Kasumi-1 (cell line): ENCODE measurements at places on chromosomes 1 and 21.

DNA sequence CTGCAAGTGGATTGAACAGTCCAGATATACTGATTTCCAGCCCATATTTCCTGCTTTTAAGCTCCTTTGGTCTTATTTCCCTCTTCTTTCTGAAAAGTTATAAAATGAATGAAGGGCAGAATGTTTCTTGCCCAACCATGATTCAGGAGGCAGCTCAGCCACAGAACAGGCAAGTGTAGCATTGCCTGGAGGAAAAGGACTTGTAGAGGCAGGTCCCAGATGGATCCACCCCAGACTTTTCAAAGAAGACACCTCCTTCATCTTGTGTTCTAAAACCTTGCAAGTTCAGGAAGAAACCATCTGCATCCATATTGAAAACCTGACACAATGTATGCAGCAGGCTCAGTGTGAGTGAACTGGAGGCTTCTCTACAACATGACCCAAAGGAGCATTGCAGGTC, at the start of gene CLCA2:
Gene CLCA2, plus strand, starts transcription at position 299 of the 400 bp plus-strand sequence. Its CDS starts 77 bp downstream, at position 376.
- DNase-seq = no peak

GRCh38 chr1:162389971-162390370, 8.4 kb downstream of the C1orf226 start:
- no peak for DNase-seq

- no peak for DNase-seq
These were observed 143.9 kb upstream of the FMN2 start for GRCh38 chr1:239947801-239948200.

GRCh38 chr21:16088056-16088455, 358.3 kb downstream of the USP25 start:
- DNase-seq = no peak

DNA sequence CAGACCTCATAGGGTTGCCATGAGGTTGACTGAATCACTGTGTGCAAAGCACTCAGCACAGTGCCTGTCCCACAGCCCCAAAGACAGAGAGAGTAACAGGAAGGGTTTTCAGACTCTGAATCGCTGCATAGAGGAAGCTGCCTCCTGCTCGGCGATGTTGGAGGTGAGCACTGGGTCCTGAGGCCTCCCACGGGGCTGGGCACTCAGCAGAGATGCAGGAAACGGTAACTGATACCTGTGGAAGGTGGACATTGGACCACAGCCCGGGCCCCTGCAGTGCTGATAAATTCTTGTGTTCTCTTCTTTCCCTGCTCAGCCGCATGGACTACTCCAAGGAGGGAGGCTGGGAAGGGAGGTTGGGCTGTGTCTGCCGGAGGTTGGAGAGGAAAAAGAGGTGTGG, 389.7 kb downstream of the PTPRU start:
- DNase-seq = no peak

DNA sequence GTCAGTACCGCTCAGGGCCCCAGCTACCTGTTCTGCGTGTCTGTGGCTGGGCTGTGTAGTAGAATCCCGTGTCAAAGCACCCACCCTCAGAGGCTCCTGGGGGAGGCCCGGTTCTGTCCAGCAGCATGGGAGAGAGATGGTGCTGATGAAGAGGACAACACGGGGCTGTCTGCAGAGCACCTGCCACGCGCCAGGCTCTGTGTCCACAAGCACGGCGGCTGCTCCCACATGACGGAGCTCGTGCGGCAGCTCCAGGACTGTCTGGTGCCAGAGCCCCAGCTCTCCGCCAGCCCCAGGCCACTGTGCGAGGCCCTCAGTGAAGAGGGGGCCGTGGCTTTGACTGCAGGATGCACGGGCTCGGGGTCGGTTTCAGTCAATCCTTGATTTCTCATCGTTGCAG, 42.0 kb upstream of the TSPEAR start:
- DNase-seq = no peak

- no peak for DNase-seq
These were observed 30.8 kb downstream of the RNF19B start for GRCh38 chr1:32933742-32934322.

- no peak for DNase-seq
These were observed 190.4 kb upstream of the TNR start for GRCh38 chr1:175933801-175934200.

DNA sequence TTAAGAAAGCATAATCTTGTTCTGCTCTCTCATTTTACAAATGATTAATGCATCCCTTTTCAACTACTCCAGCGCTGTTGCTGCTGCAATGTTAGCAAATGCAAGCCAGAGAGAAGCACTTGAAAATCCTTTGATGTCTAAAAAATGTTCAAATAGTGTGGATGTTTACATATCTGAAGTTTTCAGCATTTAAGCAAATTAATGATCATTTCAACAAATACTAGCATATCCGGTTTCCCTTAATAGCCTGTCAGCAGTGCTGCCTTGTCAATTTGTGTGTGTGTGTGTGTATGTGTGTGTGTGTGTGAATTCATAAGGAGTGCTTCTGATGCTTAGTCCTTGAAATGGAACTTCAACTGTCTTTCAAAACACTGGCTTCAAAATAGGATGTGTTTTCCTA, 48.1 kb upstream of the WNT2B start:
- DNase-seq = no peak

DNA sequence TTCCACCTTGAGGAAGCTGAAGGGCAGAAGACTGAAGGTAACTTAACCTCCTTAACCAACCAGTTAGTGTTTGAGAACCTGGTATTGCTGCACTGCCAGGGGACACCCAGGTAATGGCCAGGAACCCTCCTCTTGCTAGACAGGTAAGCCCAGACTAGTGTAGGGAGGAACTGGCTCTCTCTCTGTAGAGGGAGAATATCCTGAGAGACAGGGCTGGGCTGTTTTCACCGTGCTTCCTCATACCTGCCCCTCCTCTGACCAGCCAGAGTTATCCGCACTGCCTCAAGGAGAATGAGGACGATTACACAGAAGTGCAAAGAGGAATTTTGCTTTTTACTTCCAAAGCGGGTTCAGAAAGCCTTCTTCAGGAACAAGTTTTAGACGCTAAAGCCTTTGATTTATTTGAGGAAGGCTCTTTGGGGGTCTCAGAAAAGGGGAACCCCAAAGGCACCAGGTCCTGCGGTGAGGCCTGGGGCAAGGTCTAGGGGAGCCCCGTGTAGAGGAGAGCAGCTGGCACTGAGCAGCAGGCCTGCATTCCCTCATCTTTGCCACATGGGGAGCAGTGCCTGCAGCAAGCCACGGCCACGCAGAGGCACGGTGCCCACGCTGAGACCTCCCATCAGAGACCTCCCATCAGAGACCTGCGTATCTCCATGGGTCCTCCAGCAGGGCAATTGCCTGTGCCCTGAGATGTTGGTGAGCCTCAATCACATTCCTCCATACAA, 13.5 kb downstream of the GNG4 start:
- no peak for DNase-seq

DNA sequence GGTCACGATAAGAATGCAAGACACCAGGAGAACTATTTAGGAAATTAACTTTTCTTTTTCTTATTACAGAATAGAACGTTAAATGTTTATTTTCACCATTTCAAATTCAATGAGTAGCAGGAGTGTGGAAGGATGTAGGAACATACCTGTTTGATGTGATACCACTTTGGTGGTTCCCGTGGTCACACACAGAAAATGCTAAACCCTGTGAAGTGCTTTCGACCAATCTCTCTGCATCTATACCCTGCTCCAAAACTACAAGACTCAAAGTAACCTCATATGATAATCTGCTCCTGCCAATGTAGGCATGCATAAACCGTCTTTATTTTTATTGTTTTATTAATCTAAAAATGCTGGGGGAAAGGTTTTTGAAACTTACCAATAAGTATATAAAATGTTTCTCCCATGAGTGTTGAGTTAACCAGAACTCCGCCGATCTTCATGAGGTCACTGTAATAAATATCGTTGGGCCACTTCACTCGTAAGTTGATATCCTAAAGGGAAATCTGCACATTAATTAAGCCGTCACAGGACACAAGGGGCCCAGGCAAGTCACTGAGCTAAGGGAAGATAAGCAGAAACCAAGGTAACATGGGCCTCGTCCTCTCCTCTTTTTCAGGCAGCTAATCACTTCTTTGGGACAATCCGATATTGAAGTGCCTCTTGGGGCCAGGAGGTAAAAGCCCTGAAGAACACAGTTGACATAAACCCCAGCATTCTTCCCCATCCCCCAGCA, 60.6 kb downstream of the SIM2 start:
- no peak for DNase-seq

DNA sequence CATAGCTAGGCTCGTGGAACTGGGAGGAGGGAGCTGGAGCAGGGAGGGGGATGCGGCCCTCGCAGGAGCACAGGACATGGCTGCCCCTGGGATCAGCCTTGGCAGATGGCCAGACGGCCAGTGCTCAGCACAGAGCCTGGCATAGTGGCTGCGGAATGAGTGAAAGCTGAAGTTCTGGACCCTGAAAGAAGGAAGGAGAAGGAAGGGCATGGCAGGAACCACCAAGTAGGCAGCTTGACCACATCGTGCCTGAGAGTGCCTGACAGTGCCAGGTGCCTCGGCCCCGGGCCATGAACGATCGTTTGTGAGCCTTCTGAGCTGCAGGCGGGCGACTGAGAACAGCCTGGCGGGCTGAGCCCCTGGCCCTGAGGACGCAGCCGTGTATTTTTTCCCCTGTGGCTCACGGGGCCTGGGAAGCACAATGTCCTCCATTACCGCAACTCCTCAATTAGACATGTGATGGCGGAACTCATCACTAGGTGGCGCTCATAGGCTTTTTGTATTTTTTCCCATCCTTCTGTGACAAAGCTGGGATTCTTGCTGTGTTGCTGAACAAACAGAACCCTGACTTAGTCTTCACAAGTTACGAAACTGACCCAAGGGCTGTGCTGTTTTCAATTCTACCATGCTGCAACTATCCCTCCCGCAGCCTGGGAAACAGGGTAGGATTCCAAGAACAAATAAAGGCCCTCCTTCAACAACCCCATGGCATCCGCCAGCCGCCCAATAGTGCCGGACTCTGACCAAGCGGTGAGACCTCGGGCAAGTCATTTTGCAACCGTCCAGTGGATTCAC, 29.9 kb upstream of the TMEM61 start:
- peak; percentile 72 for DNase-seq

- DNase-seq = peak; percentile 99
These were observed 5.8 kb downstream of the IFI16 start for GRCh38 chr1:159015440-159015909.

DNA sequence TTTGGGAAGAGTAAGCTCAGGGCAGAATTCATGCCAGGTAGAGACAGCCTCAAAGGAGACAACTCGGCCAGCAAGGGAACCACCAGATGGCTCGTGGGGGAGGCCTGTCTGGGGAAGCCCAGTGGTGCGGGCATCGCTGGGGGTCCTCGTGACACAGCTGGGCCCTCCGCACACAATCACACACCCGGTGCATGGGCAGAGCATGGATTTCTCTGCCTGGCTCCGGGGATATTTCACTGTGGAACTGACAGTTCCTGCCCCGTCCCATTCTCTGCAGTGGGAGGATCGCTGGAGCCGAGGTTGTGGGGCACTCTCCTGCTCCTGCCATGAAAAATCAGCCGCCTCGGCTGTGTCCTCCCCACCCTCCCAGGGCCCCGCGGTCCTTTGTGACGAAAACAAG, 108.0 kb downstream of the CRYAA start:
- DNase-seq = no peak

- peak; percentile 58 for DNase-seq
These were observed 33.7 kb downstream of the FBXO42 start for GRCh38 chr1:16318555-16318954.

DNA sequence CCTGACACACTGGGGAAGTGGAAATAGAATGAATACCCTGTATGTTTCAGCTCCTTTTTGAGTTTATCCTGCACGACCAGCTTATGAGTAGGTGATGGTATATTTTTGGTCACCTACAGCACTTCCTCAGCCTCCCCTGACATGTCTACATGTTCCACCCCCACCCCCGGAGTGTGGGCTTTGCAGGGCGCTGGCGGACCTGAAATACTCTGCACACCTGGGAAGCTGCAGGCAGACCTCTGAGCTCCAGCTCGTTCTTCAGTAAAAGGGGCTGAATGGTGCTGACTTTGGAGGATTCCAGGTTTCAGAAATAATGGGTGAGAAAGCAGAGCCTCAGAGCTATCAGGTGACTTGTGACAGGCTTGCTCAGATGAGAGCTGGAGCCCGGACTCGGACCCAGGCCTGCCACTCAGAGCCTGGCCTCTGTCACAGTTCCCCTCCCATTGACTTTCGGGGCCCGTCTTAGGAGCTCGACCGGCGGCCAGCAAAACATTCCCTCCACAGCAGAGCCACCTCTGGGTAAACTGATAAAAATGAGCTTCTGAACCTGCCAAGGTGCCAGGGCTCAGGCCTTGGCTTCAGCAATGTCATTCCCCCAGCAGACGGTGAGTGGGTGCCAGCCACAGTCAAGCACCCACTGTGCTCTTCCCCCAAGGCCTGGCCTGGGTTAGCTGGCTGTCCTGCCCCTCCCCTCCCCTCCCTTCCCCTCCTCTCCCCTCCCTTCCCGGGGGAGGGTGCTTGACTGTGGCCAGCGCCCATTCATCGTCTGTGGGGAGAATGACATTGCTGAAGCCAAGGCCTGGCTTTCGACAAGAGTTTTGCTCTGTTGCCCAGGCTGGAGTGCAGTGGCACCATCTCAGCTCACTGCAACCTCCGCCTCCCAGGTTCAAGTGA, 30.1 kb downstream of the DOP1B start:
- no peak for DNase-seq
